Head of caudate nucleus (tissue), 42 donors: ENCODE measurements at places on chromosomes 6 and 20.

GRCh38 chr6:69729870-69730449, 66.8 kb downstream of the LMBRD1 start:
- no peak for DNase-seq

- DNase-seq = no peak
Measured at GRCh38 chr6:119145111-119145510, 66.6 kb upstream of the FAM184A start.

GRCh38 chr6:79981652-79982051, 22.8 kb upstream of the TTK start:
- no peak for DNase-seq

- no peak for DNase-seq
Measured at GRCh38 chr6:47681201-47681990, 17.0 kb upstream of the ADGRF4 start.

DNA sequence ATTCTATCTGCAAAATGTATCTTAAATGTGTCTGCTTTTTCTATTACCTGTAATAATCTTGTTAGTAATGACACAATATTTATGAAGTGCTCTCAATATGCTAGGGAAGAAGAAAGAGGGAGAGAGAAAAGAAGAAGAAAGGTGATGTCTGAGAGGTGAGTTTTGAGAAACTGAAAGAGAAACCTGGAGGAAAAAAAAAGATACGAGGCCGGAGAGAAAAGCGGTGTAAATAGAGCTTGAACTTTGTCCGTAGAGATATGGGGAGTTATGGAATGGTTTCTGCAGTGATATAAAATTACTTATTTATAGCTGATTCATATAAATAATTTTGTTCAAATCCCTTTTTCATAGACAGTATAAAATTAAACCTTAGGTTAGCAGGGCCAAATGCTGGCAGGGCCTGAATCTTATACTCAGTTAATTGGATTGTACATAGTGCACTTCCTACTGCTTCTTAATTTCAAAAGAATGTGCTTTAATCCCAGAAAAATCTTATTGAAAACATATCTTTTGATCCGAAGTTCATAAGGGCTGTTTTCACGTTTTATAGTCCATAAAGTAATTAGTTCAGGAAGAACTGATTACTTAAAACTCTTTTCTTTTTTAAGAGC, 43.0 kb downstream of the MYB start:
- no peak for DNase-seq

DNA sequence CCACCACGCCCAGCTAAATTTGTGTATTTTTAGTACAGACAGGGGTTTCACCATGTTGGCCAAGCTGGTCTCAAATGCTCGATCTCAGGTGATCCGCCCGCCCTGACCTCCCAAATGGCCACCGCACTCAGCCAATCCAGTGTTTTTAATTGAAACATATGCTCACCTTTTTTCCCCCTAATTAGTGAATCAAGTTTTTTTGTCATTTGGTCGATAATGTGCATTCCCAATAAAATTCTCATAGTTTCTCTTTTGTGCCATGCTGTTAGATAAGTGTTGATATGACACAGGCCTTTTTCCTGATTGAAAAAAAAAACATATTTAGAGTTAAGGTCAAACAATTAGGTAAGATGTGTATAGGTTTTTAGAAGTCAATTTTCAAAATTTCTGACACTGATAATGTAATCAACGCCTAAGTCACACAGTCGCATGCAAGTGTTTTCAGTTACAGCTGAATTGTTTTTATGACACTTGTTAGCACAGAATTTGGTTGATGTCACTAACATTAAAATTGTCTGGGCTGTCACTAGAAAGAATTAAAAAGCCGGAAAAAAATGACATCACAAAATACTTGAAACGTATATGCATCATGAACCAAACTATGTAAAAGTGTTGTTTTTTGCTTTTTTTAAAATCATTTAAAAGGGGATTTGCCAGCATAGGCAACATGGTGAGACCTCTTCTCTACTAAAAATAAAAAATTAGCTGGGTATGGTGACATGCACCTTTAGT, 21.9 kb downstream of the ZNF217 start:
- no peak for DNase-seq

- DNase-seq = no peak
Measured at GRCh38 chr20:50852085-50852484, 57.2 kb downstream of the BCAS4 start.

DNA sequence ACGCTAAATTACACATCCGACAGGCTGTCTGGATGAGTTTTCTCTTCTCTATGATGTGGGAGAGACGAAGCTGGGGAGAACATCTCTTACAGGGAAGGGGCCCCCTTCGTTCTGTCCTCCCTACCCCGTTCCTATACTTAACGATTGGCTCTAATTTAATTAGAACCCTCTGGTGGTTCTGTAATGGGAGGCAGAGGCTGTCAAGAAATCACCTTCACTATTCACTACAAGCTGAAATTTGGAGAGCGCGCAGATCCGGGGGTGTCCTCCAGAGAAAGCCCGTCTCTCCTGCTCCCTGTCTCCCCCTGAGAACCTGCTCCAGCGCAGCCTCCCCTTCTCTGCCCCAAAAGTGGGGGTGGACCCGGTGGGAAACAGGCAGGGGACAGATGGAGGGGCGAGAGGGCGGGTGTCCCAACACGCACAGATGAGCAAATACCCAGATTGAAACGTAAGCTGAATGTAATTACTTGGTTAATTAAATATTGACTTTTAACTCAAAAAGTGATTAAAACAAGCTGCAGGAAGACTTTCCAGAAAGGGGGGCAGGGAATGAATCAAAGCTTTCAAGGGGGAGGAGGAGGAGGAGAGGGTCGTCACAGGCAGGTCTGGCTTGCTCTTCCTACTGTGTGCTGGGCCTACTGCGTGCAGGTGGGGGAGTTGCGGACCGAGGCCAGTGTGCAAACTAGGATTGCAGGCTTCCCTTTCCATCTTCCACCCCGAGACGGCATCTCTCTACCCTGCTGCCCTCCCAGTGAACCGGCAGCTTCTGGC, 1.3 kb downstream of the SULF2 start:
- no peak for DNase-seq

- DNase-seq = no peak
Measured at GRCh38 chr20:24733416-24733815, 215.7 kb upstream of the CST7 start.

DNA sequence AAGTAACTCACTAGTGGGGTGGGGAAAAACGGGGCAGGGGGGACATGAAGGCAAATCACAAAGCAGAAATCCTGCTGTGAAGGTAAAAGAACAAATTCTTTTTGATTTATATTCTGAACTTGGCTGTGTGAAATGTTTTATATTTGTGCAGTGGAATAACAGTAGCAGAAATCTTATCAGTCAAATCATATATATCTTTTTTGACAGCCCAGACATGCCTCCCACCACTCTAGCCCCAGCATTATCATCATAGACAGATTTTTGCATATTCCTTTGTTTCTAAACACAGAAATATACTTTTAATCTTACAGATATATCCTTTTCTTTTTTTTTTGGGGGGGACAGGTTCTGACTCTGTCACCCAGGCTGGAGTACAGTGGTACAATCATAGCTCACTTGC, 97.4 kb downstream of the PREP start:
- DNase-seq = no peak

DNA sequence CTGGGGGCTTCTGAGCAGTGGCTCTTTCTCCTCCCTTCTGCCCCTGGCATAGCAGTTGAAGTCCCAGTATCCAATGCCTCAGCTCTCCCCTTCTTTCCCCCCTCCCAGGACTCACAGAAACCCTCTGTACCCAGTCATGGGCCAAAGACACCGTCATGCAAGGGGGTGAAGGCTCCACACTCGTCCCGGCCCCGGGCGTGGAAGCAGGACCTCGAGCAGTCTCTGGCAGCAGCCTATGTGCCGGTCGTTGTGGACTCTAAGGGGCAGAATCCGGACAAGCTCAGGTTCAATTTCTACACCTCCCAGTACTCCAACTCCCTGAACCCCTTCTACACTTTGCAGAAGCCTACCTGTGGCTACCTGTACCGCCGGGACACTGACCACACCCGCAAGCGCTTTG, 10.4 kb upstream of the GUCA1A start:
- no peak for DNase-seq

DNA sequence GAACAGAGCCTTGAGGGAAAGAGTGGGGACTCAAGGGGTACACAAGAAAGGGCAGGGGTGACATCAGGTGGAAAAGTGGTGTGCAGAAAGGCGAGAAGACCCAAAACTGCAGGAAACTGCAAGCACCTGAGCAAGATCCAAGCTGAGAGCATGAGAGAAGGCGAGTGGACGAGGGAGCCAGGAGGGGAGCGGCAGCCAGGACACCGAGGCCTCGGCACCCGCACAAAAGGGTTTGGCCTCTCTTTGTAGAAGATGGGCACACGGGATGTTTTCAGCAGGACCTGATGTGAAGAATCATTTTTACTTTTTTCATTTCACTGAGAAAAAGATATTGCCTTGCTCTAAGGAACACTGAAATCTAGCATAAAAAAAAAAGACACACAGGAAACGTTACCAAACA, 82.1 kb upstream of the FOXQ1 start:
- DNase-seq = no peak

DNA sequence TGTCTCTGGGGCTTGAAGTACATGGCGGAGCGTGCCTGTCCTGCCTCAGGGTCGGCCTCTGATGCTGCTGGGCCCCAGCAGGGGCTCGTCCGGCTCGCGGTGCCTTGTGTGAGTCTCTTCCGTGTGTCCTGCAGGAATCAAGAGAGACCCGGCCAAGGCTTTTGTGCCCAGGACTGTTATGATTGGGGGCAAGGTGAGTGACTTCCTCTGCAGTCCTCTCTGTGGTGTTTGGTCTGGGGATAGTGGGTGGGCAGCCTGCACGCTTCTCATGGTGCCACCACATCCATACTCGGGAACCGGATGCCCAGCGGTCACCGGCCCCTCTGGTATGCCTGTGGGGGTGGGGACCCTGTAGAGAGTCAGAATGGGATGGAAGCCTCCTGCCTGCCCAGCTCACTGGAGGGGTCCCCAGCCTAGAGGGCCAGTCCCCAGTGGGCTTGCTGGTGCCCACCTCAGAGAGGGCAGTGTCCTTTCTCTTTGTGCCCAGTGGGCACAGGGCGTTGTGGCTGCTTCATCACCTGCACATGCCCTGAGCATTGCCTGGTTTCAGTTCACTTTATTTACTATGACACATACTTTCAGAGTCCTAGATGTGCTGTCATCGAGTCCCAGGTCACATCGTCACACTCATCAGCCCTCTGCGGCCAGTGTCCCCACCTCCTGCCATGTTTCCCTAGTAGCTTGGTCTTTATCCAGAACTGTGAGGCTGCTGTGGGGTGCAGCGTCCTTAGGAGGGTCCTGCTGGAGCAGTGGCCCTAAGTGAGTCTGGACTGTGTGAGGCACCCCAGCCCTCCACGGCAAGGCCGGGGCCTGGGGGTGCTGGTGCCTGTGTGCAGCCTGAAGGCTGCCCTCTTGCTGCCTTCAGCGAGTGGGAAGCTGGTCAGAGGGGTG, 40.7 kb downstream of the PYGB start:
- DNase-seq = no peak

DNA sequence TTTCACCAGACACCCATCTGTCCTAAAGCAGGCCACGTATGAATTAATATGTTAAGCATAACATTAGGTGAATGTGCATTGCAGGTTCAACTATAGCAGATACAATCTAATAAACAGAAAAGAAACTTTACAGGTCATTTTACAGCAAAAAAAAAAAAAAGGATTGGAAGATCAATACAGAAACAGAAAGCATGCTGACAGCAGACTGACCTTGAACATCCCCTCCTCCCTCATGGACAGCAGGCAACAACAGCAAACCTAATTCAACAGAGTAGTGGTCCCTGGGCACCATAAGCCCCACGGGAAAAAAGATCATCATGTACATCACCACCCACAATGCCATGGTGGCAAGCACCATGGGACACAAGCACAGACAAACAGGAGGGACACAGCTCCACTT, 12.1 kb upstream of the RAB22A start:
- no peak for DNase-seq

GRCh38 chr6:15266423-15266996, 20.6 kb downstream of the JARID2 start:
- no peak for DNase-seq

GRCh38 chr6:52910091-52910490, 593 bp upstream of the GSTA3 start:
- no peak for DNase-seq

- no peak for DNase-seq
Measured at GRCh38 chr6:144007478-144008119, 460 bp downstream of the PLAGL1 start.

- no peak for DNase-seq
Measured at GRCh38 chr6:154482858-154483257, 27.6 kb downstream of the CNKSR3 start.

DNA sequence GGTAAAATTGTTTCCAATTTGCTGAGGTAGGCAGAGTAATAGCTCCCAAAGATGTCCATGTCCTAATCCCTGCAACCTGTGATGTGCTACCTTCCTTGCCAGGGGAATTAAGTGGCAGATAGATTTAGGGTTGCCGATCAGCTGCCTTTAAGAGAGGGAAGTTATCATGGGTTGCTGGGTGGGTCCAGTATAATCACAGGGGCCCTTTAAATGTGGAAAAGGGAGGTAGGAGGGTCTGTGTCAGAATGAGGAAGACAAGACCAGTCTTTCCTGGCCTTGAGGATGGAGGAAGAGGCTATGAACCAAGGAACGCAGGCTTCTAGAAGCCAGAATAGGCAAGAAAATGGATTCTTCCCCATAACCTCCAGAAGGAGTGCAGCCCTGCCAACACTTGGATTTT, 50.7 kb downstream of the CTCFL start:
- no peak for DNase-seq

DNA sequence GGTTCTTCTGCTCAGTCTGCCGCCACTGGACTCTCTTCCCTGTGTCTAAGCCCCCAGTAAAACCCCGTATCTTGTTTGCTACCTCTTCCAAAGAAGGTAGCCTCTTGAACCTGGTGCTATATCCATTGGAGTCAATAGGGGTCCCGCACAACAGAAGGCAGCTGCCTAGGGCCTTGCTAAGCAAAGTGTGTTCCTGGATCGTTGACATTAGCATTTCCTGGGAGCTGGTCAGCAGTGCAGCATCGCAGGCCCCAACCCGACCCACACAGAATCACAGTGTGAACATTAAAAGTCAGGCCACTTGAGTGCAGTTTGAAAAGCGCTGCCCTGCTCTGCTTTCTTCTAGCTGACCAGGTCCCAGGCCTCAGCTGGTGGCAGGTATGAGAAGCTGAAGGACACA, 2.9 kb downstream of the ADA start:
- no peak for DNase-seq

DNA sequence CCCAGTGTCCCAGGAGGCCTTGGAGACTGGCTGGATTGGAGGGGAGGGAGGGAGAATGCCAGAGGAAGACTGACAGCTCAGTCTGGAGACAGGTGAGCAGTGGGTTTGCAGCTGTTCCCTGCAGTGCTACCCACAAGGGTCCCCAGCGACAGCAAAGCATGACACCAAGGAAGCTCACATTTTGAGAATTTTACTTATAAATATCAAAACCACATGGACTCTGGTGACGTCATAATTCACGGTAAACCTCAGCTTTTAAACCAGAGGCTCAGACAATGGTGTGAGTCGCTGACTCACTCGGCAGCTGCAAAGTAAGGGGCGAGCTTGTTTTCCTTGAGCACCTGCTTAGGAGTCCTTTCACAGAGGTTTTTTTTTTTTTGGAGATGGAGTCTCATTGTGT, 65.2 kb downstream of the THBS2 start:
- no peak for DNase-seq
